ENCODE measurements at places on chromosomes 11 and 22.
A peak's percentile ranks its signal among the peaks of the same experiment; 100 is the strongest.

DNA sequence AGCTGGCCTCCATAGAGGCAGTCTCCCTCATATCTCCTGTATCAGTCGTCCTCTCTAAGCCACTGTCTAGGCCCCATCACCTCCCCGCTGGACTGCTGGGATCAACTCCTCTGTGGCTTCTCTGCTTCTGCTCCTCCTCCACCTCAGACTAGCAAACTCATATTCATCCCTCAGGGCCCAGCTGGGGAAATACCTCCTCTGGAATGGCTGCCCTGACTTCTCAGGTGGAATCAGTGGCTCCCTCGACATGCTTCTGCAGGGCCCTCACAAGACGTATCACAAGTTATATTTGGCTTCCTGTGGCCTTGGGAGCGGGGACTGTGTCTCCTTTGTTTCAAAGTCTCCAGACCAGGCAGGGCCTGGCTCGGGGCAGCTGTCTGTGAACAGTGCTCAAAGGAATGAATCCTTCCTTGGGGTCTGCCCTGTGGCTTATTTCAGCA is 10.0 kb downstream of the SLC29A2 start:
- DNase-seq, result no peak
- no peak overlapping the region for H3K4me3 ChIP-seq
- no peak overlapping the region for H3K27ac ChIP-seq
- H3K4me1 ChIP-seq, result no peaks in the 10 kb centered on the region

DNA sequence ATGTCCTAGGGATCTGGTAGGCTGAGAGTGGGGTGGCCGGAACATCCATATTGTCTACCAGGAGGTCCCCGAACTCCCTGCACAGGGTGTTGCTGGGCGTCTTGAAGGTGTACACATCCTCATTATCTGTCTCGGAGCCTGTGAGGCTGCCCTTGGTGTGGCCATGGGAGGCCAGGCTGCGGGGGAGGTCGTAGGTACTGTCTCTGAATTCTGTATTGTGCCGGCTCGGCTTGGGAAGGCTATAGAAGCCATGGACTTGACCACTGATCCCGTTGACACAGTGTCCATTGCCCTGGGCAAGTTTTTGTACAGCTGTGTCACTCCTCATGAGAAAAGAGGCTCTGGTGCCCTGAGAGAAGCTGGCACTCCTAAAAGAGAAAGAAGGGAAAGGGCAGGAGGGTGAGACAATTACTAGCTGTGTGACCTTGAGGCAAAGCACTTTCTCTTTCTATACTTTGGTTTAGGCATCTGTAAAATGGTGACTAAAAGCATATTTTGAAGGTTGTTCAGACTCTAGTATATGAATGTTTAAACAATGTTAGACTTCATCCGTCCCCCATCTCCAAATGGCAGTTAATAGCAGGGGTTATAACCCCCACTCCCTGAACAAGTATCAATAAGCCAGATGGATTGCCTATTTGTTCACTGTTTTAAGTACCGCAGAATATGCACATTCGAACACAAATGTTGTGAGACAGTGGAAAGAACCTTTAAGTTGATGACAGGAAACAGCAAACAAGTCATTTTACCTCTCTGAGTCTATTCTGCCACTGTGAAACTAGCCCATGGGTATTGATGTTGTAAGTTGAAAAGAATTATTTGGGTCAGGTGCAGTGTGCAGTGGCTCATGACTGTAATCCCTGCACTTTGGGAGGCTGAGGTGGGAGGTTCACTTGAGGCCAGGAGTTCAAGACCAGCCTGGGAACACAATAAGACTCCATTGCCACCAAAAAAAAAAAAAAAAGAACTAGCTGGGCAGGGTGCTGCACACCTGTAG is 38.3 kb downstream of the USP35 start:
- no peak overlapping the region for H3K27ac ChIP-seq
- no peak overlapping the region for H3K4me3 ChIP-seq
- H3K4me1 ChIP-seq, result peaks cover 44% of the 10 kb centered on the region
- H3K27me3 ChIP-seq, result no peaks in the 10 kb centered on the region
- DNase-seq, result no peak
- H3K36me3 ChIP-seq, result peaks cover 14% of the 10 kb centered on the region

GRCh38 chr22:49271831-49272230 is 555.8 kb downstream of the BRD1 start:
- no peaks in the 10 kb centered on the region for H3K4me1 ChIP-seq
- H3K27ac ChIP-seq, result no peak overlapping the region
- no peak overlapping the region for H3K4me3 ChIP-seq

DNA sequence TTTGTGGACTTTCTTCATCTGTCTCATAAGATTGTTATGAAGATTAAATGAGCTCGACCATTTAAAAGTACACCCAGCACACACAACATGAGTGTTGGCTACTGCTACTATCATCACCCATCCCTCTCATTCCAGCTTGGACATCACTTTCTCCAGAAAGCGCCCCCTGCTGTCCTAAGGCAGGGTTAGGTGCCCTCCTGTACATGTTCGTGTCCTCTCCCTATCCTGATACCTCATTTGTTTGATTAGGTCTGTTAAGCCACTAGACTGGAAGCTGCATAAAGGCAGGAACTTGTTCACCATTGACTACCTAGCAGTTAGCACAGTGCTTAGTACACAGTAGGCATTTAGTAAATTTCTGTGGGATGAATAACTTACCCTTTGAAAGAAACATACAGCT is 85.5 kb downstream of the ENTHD1 start:
- H3K27ac ChIP-seq, result no peak overlapping the region
- peaks cover 11% of the 10 kb centered on the region for H3K27me3 ChIP-seq
- H3K36me3 ChIP-seq, result no peaks in the 10 kb centered on the region
- DNase-seq, result no peak

DNA sequence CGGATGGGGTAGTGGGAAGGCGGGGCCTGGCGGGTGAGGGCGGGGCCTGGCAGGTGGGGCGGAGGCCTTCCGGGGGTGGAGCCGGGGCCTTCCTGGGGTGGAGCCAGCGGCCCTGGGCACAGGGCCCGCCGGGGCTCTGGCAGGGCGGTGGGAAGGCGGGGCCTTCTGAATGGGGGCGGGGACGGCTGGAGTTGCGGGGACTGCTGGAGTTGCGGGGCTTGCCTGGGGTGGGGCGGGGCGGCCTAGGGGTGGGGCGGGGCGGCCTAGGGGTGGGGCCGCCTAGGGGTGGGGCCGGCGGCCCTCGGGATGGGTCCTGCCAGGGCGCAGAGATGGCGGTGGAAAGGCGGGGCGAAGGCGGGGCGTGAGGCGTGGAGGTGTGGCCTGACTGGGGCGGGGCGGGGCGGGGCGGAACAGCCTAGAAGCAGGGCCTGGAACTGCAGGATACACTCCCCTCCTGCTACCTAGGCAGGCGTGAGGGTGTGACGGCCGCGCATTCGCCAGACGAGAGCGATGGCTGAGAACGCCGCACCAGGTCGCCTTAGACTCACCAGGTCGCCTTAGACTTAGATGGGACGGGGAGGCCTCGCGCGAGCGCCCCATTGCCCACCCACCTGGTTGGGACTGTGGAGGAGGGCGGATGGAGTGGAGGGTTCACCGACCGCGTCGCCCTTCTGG is 19.3 kb downstream of the RRP7A start:
- H3K27me3 ChIP-seq, result peaks cover 3% of the 10 kb centered on the region
- H3K4me3 ChIP-seq, result peak overlapping the region; percentile 80
- H3K4me1 ChIP-seq, result peaks cover 8% of the 10 kb centered on the region
- no peaks in the 10 kb centered on the region for H3K36me3 ChIP-seq
- H3K27ac ChIP-seq, result peak overlapping the region; percentile 45

DNA sequence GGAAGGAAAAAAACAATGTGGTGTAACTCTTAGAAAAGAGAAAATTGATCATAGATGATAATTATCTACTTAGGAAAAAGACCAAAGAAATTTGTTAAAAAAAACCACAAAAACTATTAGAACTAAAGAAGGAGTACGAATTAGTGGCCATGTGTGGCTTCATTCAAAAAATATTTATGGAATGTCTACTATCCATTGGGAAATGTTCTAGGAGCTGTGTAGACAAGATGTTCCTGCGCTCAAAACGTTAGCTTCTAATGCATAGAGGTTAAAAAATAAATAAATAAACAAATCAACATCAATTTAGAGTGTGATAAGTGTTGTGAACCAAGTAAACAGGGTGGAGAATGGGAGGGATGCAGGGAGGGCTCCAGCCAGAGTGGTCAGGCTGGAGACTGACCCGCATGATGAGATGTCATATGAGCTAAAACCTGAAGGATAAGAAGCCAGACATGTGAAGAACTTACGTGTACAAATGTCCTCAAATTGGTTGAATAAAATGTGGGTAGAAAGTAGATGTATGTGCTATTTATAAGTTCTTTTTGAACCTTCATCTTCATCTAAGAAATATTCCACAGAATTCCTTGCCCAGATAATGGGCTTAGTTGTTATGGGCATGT is 4.3 kb upstream of the EXPH5 start:
- H3K4me1 ChIP-seq, result peaks cover 4% of the 10 kb centered on the region
- no peak overlapping the region for H3K4me3 ChIP-seq
- no peak overlapping the region for H3K27ac ChIP-seq
- H3K27me3 ChIP-seq, result peaks cover 24% of the 10 kb centered on the region
- no peaks in the 10 kb centered on the region for H3K36me3 ChIP-seq
- no peak for DNase-seq

- H3K36me3 ChIP-seq, result no peaks in the 10 kb centered on the region
- no peak overlapping the region for H3K27ac ChIP-seq
- peaks cover 6% of the 10 kb centered on the region for H3K4me1 ChIP-seq
- no peak for DNase-seq
- no peak overlapping the region for H3K4me3 ChIP-seq
These were observed 30.1 kb upstream of the TP53I11 start for GRCh38 chr11:44980533-44981427.

- peaks cover 4% of the 10 kb centered on the region for H3K27me3 ChIP-seq
- no peaks in the 10 kb centered on the region for H3K36me3 ChIP-seq
- H3K27ac ChIP-seq, result no peak overlapping the region
- no peak overlapping the region for H3K4me3 ChIP-seq
- DNase-seq, result no peak
These were observed 41.3 kb downstream of the POU2F3 start for GRCh38 chr11:120281143-120281795.

- H3K27ac ChIP-seq, result no peak overlapping the region
- H3K4me1 ChIP-seq, result peaks cover 17% of the 10 kb centered on the region
- H3K4me3 ChIP-seq, result no peak overlapping the region
- H3K27me3 ChIP-seq, result no peaks in the 10 kb centered on the region
- H3K36me3 ChIP-seq, result peaks cover 2% of the 10 kb centered on the region
These were observed 115.6 kb upstream of the ZBED5 start for GRCh38 chr11:10973416-10973815.

GRCh38 chr11:101987370-101987769 is 59.9 kb upstream of the CFAP300 start:
- no peaks in the 10 kb centered on the region for H3K27me3 ChIP-seq
- peaks cover 22% of the 10 kb centered on the region for H3K36me3 ChIP-seq
- DNase-seq, result no peak
- H3K27ac ChIP-seq, result no peak overlapping the region
- H3K4me1 ChIP-seq, result no peaks in the 10 kb centered on the region
- H3K4me3 ChIP-seq, result no peak overlapping the region

- no peak for DNase-seq
- H3K4me1 ChIP-seq, result peaks cover 8% of the 10 kb centered on the region
- peaks cover 3% of the 10 kb centered on the region for H3K36me3 ChIP-seq
These were observed 74.4 kb downstream of the NFAM1 start for GRCh38 chr22:42357634-42358296.

DNA sequence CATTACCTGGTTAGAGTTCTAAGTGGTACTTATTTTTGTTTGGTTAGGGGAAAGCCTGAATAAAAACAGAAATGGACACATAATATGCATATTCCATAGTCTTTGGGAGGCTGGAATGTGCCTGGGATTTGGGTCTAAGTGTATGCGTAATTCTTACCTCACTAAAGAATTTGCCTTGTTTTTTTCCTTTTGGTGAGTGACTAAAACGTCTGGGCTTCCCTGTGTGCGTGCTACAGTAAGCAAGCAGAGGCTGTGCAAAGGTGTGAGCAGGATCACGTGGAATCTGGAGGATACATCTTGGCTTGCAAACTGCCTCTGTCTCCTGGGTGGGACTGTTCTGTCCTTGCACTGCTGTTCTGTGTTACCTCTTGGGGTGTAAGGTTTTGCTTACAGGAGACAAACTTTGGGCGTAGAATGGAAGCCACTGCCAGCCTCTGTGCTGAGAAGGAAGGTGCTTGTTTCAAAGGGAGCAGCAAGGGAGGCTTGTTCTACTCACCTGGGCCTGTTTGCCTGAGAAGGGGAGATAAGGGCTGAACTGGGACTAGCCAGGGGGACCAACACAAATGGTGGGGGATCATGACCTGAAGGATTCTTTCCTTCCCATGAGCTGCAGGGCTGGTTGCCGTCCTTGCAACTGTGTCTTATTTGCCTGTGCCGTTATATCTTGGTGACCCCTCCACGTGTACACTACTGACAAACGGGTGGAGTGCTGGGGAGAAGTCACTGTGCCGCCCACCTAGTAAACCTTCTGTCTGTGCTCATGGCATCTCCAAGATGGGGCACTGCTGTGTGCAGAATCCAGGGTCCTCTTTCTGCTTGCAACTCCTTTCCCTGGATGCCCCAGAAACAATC is 4.5 kb downstream of the NEAT1 start:
- peaks cover 18% of the 10 kb centered on the region for H3K36me3 ChIP-seq
- H3K4me1 ChIP-seq, result peaks cover 74% of the 10 kb centered on the region
- H3K27me3 ChIP-seq, result no peaks in the 10 kb centered on the region
- H3K4me3 ChIP-seq, result peak overlapping the region; percentile 94

DNA sequence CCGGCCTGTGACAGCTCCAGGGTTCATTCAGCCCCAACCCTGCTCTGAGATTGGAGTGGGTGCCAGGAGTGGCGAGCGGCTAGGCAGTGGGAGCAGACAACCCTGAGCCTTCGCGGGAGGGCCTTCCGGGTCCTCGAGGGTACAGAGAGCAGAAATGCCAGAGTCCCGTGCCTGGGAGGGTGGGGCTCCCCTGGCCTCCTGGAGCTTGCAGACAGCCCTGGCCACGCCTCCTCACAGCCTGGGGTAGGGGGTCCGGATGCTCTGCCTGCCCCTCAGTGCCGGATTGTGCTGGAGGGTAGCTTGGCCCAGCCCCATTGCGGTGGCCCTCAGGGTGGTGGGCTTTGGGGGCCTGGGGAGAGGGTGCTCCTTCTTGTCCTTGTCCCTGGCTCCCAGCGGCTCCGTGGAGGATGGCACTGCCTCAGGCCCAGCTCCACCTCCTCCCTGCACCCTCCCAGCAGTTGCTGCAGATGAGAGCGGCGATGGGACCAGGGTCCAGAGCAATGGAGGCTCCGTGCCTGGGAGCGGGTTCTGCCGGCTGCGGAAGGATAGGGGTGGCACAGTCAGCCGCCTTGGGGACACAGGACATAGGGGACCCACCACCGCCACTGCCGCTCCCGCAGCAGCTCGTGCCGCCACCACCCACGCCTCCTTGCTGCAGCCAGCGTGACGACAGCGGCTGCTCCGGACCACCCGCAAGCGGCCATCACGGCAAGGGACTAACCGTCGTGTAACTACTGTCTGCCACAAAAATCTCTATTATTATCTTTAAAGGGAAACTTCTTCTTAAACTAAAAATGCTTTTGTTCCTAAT is 34.9 kb upstream of the OR10G7 start:
- no peak overlapping the region for H3K27ac ChIP-seq
- no peak for DNase-seq
- H3K4me1 ChIP-seq, result peaks cover 6% of the 10 kb centered on the region
- peak overlapping the region; percentile 65 for H3K4me3 ChIP-seq
